ENCODE measurements at places on chromosomes 7 and 10. TPM values are rescaled to one million over a fixed set of nuclear protein-coding genes. Genes with fewer than 3 reads are reported as not detected.

DNA sequence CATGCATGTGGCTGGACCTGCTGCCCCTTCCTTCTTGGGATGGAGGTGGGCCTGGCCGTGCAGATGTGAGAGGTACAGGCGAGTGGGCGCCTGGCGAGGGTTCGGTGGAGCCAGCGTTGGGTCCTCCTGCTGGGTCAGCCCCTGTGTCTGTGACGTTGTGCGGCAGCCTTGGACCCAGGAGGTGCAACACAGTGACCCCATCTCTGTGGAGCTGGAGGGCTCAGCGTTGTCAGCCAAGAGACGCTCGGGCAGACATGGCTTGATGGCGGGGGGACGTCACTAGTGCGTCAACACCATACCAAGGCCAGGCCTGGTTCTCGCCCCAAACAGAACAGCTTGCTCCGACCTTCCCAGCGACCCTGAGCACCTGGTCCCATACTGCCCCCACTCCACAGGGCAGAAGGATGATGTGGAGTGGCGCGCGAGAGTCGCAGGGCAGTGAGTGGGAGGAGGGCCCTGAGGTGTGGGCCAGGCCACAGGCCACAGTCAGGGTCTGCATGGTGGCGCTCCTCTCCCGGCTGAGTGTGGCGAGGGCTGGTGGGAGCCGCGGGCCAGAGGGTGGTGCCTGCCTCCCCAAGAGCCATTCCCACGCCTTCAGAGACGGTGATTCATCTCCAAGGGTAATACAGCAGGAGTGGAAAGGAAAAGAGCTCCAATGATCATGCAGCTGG is 184.4 kb downstream of the DNAJB6 start:
- no peak overlapping the region for H3K4me3 ChIP-seq
- peak; percentile 37 for DNase-seq
- H3K4me1 ChIP-seq: no peaks in the 10 kb centered on the region
- no peaks in the 10 kb centered on the region for H3K36me3 ChIP-seq

DNA sequence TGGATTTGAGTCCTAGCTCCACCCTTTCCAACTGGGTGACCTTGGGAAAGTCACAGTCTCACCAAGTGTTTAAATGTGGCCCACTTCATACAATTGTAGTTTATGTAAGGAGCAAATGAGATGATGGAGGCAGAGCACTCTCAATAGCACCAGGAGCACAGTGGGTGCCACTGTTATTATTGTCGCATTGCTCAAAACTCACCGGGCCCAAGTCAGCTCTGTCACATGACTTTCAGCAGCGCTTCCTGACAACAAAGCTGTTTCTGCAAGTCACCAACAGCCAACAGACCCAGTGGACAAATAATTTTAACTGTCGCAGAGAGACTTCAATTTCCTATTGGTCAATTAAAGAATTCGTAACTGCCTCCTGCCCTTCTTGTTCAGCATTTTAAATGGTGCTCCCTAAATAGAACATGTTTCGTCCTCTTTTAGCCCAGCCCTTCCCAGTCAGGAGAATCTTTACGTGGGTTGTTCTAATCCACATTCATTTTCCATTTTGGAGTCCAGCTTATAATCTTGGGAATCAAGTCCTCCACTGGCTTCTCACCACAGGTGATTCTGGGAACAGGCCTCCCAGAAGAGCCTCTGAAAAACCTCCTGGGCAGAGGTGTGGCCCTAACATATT is 415.6 kb upstream of the NPVF start:
- no peaks in the 10 kb centered on the region for H3K36me3 ChIP-seq
- H3K27me3 ChIP-seq: no peaks in the 10 kb centered on the region
- H3K4me3 ChIP-seq: no peak overlapping the region
- H3K4me1 ChIP-seq: no peaks in the 10 kb centered on the region

- H3K4me1 ChIP-seq: no peaks in the 10 kb centered on the region
- DNase-seq: peak; percentile 99
- H3K27ac ChIP-seq: peak within 1 kb of the TSS; percentile 88
- peak within 1 kb of the TSS; percentile 65 for H3K4me3 ChIP-seq
- no peaks in the 10 kb centered on the region for H3K27me3 ChIP-seq
Measured at GRCh38 chr10:16436758-16437539, at the start of gene PTER. PTER (plus strand) TSS chr10:16437010; CDS start chr10:16484385, 47,375 bp downstream.

- H3K27me3 ChIP-seq: no peaks in the 10 kb centered on the region
- H3K4me3 ChIP-seq: no peak overlapping the region
- H3K36me3 ChIP-seq: no peaks in the 10 kb centered on the region
- no peak overlapping the region for H3K27ac ChIP-seq
- H3K4me1 ChIP-seq: no peaks in the 10 kb centered on the region
- no peak for DNase-seq
Measured at GRCh38 chr7:73850781-73851207, 8.5 kb upstream of the METTL27 start.

DNA sequence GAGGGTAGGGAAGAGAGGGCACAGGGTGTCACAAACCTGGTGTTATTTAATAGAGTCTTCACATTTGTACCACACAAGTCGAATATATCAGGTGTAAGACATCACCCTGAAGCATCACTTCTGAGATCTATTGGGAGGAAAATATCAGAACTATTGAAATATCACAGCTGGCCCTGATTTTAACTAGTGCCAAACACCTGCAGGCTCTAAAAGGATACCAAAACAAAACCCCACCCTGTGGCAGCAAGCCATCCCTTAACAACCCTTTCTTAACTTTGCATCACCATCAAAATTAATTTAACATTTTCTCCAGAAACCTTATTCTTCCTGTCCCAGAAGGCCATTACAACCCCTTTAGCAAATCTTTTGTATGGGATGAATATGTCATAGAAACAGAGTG is 365.4 kb downstream of the SUGCT start:
- no peaks in the 10 kb centered on the region for H3K36me3 ChIP-seq
- DNase-seq: no peak
- no peaks in the 10 kb centered on the region for H3K4me1 ChIP-seq
- H3K4me3 ChIP-seq: no peak overlapping the region
- H3K27ac ChIP-seq: no peak overlapping the region
- no peaks in the 10 kb centered on the region for H3K27me3 ChIP-seq

- H3K27me3 ChIP-seq: no peaks in the 10 kb centered on the region
- no peak overlapping the region for H3K4me3 ChIP-seq
- no peaks in the 10 kb centered on the region for H3K4me1 ChIP-seq
- no peaks in the 10 kb centered on the region for H3K36me3 ChIP-seq
Measured at GRCh38 chr7:94875201-94875600, 32.2 kb upstream of the PPP1R9A start.

GRCh38 chr7:3861941-3862340 is 560.9 kb downstream of the SDK1 start:
- H3K4me3 ChIP-seq: no peak overlapping the region
- no peak for DNase-seq
- no peak overlapping the region for H3K27ac ChIP-seq
- H3K4me1 ChIP-seq: no peaks in the 10 kb centered on the region
- no peaks in the 10 kb centered on the region for H3K27me3 ChIP-seq

DNA sequence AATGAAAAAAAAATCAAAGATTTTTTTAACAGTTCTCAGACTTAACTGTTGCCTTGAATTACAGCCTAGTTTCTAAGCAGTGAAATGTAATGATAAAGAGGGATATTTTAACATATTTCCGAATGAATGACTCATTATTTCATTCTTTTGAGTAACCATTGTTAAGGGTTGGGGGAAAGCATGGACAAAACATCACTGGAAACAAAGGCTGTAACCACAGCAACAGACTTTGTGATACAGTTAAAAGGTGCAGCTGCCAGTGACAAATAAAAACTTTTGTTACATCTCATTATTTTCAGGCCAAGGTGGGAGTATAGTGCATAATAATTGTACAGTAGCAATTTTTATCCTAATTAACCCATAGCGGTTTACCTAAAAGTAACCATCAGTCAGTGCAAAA is 172.6 kb downstream of the LRRTM3 start:
- H3K36me3 ChIP-seq: no peaks in the 10 kb centered on the region
- no peak overlapping the region for H3K27ac ChIP-seq
- H3K4me3 ChIP-seq: no peak overlapping the region
- H3K27me3 ChIP-seq: no peaks in the 10 kb centered on the region

GRCh38 chr10:48577158-48577557 is 27.7 kb downstream of the ARHGAP22 start:
- no peak overlapping the region for H3K4me3 ChIP-seq
- no peaks in the 10 kb centered on the region for H3K27me3 ChIP-seq
- H3K36me3 ChIP-seq: no peaks in the 10 kb centered on the region
- no peak overlapping the region for H3K27ac ChIP-seq
- H3K4me1 ChIP-seq: no peaks in the 10 kb centered on the region

- H3K36me3 ChIP-seq: no peaks in the 10 kb centered on the region
- H3K27me3 ChIP-seq: no peaks in the 10 kb centered on the region
- no peak overlapping the region for H3K27ac ChIP-seq
Measured at GRCh38 chr7:137488038-137488437, 144.5 kb upstream of the PTN start.

GRCh38 chr7:27185854-27186667 is 1.0 kb upstream of the HOXA11 start:
- H3K36me3 ChIP-seq: no peaks in the 10 kb centered on the region
- peak; percentile 27 for DNase-seq
- no peak overlapping the region for H3K4me3 ChIP-seq
- H3K27ac ChIP-seq: no peak overlapping the region
- no peaks in the 10 kb centered on the region for H3K4me1 ChIP-seq

- no peaks in the 10 kb centered on the region for H3K36me3 ChIP-seq
- H3K27ac ChIP-seq: no peak overlapping the region
- H3K4me3 ChIP-seq: no peak overlapping the region
- H3K4me1 ChIP-seq: no peaks in the 10 kb centered on the region
Measured at GRCh38 chr7:110397927-110398660, 692.8 kb upstream of the LRRN3 start.

- H3K27me3 ChIP-seq: no peaks in the 10 kb centered on the region
- no peak overlapping the region for H3K27ac ChIP-seq
- H3K4me3 ChIP-seq: no peak overlapping the region
- H3K36me3 ChIP-seq: no peaks in the 10 kb centered on the region
Measured at GRCh38 chr10:12656518-12657142, 307.3 kb downstream of the CAMK1D start.

DNA sequence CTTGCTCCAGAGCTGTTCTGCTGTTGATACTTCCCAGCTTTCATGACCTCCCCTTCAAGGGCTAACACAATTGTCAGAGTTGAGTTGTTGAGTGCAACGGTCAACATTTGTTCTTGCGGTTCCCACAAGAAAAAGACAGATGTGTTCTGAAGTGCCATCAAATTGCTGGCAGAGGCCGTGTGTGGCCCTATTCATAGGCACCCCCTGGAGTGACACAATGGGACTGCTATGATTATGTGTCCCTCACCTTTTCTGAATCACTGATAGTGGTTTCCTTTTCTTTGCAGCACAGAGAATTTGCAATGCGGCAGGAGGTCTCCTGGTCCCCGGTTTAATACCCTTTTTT is 5.8 kb upstream of the IGFBP1 start:
- peaks cover 58% of the 10 kb centered on the region for H3K4me1 ChIP-seq
- DNase-seq: no peak
- H3K36me3 ChIP-seq: no peaks in the 10 kb centered on the region
- H3K4me3 ChIP-seq: no peak overlapping the region
- H3K27ac ChIP-seq: peak overlapping the region; percentile 97
- H3K27me3 ChIP-seq: no peaks in the 10 kb centered on the region

DNA sequence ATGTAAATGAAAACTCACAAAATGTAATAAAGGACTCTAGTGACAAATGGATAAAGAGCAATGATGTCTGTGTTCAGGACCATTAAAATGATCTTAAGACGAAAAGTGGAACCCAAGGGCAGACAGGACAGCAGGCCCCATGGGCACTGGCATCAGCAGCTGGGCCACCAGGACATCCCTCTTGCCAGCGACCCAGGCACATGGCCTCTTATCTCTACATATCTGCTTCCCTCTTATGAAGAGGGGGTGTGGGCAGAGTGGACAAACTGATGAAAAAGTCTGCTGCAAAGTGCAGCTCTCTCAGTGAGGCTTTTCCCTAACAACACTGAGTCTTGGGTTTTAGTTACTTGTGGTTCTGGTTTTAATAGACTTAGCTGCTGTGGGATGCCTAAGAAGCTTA is 44.8 kb upstream of the ANKRD1 start:
- H3K4me1 ChIP-seq: no peaks in the 10 kb centered on the region
- H3K36me3 ChIP-seq: no peaks in the 10 kb centered on the region
- no peak overlapping the region for H3K4me3 ChIP-seq
- no peak for DNase-seq

DNA sequence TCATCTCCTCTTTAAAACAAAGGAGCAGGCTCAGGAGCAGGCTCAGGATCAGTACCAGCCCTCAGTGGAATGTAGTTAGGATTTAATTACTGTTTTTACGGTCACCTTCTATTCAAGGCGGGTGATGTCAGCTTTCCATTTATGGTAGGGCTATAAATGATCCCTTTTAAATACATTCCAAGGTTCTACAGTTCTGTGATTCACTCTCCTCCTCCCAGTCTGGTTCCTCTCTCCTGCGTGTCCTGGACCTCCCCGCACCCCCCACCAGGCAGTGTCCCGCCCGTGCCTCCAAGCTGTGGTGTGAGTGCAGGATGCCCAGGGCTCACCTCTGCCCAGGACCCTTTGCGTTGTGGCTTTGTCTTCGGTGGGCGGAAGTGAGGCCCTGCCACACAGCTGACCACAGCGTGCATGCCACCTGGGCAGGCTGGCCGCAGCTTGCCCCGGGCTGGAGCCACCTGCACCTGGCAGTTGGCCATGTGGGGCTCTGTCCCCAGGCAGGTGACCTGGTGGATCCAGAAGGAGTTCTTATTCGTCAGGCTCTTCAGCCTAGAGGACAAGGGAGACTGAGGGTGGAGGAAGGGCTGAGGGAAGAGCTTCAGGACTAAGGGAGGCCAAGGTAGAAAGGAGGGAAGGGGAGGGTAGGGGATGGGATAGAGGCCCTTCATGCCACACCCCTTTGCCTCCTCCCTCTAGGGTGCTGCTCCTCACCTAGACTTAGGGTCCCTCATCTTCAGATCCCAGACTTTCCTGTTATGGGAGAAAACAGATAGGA is 9.1 kb downstream of the LOXL4 start:
- H3K4me3 ChIP-seq: no peak overlapping the region
- H3K27me3 ChIP-seq: no peaks in the 10 kb centered on the region
- H3K36me3 ChIP-seq: no peaks in the 10 kb centered on the region
- no peaks in the 10 kb centered on the region for H3K4me1 ChIP-seq

DNA sequence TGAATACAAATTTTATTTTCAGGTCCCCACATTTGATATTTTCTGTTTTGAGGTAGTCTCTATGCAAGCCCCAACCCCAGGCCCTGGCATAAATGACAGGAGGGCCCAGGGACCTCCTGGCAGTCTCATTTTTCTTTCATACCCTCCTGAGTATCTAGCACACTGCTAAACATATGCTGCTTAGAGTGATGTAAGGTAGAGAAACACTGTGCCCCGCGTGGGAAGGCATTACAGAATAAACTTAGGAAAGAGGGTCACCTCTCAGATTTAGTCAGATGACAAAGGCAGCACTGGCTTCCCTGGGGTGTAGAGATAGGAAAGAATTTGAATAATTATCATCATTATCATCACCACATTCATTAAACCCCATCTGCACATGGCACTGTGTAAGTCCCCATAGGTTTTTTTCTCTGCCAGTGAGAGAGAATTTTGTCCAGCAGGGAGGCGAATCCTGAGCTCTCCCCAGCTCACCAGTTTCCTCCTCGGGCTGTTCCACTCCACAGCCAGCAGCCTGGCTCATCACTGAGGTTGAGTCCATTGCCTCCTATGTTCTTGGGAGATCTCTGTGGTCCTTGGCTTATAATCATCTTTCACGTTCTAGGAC is 507.3 kb upstream of the GALNT17 start:
- H3K4me1 ChIP-seq: no peaks in the 10 kb centered on the region
- DNase-seq: no peak
- no peaks in the 10 kb centered on the region for H3K27me3 ChIP-seq

Gene CCL24
- not detected for total RNA-seq

Gene ELN
- total RNA-seq: 4.7 TPM

Gene FOXP2
- 3.5 TPM for total RNA-seq

Gene BMPER
- 13.5 TPM for total RNA-seq

Gene RBM20
- total RNA-seq: 0.06 TPM

Gene EMX2
- total RNA-seq: not detected
